Inflammatory macrophage (primary cell): ENCODE measurements at places on chromosomes 6 and 20.

- DNase-seq = no peak
These were observed 25.7 kb upstream of the MLIP start for GRCh38 chr6:54085541-54085940.

DNA sequence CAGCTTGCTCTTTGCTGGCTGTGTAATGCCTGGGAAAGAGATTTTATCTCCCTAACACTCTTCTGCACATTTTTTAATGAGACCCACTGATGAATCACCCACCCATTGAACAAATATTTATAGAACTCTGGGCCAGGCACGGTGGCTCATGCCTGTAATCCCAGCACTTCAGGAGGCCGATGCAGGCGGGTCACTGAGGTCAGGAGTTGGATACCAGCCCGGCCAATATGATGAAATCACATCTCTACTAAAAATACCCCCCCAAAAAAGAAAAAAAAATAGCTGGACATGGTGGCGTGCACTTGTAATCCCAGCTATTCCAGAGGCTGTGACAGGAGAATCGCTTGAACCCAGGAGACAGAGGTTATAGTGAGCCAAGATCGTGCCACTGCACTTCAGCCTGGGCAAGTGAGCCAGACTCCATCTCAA is 82.1 kb upstream of the SIRPA start:
- no peak for DNase-seq

- DNase-seq = peak; percentile 37
These were observed 3.2 kb downstream of the ACTR5 start for GRCh38 chr20:38751360-38751976.

DNA sequence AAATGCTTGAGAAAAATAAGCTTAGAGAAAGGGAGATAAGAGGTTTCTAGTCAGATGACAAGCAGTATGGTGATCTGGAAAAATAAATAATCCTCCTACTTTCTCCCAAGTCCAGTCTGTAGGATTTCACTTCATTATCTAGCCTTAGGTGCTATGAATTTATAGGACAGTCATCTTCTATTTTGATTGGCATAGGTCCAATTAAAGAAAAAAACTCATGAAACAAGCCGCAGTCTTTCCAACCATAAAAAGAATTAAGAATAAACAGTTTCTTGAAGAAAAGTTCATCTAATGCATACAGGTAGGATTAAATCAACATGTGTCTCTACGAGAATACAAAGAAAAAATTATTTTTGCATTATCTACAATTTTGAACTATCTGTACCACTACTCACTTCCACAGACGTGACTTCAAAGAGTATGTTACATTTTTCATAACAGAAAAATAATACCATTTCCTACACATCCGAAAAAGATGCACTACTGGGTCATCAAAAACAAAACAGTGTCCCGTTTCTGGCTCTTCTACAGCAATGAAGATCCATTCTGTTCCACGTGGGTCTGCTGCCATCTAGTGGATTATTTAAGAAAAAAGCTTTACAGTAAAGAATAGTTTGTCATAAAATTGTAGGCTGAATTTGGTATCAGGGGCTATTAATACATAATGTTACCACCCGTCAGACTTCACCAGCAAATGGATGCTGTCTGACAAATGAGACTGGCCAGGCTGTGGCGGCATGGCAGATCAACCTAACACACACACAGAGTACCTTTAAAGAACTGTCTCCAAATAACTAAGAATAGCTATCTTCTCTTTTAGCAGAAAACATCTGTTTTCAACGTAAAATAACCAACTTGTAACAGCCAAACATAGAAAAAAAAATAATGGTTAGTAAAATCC is 28.9 kb downstream of the STX7 start:
- DNase-seq = peak; percentile 63

DNA sequence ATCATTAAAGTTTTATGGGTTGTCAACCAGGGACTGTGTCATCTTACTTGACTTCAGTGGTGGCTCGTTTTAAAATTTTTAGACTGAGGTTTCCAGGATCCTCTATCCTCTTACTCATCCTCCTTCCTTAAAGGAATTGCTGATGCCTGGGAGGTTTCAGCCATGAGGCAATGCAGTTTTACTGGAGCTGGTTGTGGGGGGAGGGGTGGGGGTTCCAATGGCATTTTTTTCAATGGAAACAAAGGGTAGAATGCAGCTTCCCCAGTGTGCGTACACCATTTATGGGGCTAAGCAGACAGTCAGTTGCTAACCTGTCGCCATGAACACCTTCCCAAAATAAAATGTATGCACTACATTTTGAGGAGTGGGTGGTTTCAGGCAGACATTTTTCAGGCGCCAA is 88.0 kb downstream of the METTL24 start:
- no peak for DNase-seq

DNA sequence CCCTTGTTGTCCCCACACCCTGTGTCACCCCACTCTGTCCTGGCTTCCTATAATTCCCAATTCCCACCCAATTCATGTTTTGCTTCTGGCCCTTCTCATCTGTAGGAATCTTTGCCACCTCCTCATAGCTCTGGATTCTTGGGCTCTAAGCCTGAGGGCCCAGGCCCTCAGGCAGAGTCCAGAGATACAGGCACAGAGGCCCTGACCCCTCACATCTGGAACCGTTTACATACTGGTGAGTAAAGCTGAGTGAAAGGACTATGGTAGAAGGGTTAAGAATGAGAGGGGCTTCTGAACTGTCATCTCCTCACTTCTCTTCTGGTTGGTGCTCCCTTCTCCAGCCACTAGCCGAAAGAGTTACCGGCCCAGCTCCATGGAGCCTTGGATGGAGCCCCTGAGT is 13.6 kb downstream of the PRRC2A start:
- no peak for DNase-seq

GRCh38 chr6:35044761-35045421 is 96.2 kb downstream of the TCP11 start:
- DNase-seq = peak; percentile 72

DNA sequence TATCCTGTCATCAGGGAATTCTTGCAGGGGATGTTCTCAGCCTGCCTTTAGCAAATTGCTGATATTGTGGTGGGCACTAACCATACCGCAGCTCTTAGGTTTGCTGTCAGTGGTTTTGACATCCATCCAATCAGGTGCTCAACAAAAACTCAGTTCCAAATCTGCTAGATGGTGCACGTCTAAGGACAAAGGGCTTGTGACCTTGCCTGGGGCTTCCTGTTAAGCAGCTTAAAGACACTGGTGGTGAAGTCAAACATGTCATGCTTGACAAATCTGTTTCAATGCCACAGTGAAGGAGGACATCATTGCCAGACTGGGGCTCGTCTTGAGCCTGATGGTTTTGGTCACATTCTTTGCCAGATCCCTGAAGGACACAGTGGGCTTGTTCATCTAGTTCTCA is 179.8 kb upstream of the NOX3 start:
- DNase-seq = no peak

GRCh38 chr6:134724771-134725340 is 225.0 kb downstream of the ALDH8A1 start:
- peak; percentile 53 for DNase-seq

GRCh38 chr6:42171813-42172581 is 1.2 kb upstream of the GUCA1A start:
- no peak for DNase-seq
